Stimulated activated CD4-positive, alpha-beta T cell treated with anti-CD3 and anti-CD28 coated beads, Interleukin-1b, Interleukin-23, amount 100 ng/mL, for 24 hours (primary cell): ENCODE measurements at places on chromosomes 4 and X.

DNA sequence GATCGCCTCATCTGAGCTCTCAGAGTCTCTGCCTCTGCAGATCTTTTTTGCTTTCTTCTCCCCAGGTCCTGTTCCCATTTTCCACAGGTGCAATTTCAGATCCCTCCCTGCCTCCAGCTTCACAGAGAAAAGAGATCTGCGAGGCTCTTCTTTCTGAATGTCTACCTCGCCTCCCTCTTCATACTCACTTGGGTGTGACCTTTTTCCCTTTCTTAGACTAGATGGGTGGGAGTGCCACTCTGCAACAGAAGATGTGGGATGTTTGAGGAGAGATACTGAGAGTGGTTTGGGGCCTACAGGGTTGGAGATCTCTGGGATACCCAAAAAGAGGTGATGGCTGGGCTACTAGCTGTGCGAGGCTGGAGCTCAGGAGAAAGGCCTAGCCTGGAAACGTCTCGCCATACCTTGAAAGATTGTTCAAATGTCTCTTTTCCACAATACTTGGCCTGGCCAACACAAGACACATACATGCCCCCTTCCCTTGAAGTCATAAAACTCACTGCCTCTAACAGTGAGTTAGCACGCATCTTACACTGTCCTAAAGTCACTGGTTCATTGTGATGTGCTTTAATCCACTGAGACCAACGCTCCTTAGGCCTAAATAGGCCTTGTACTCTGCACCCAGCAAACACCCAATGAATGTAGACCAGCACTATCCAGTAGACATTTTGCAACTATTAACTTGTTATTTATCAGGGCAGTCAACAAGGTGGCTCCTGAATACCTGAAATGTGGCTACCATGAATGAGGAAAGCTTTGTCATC lies 33.6 kb downstream of the IRF2 start:
- no peak for DNase-seq

DNA sequence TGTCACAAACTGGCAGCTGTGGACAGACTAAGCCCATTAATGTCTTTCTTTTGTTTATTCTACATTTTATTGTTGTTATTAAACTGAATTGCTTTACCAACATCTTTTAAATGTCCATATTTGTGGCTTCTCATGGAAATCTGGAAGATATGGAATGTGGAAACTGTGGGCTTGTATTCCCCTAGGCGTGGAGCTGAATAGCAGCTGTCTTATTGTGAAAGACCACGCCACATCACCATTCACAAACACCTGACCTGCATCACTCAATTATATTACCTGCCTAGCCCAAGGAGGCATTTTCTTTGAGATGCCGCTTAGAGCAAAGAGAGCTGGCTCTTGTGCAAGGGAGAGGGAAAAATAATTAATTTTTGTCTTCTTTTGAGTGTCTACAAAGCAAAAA lies 96.9 kb upstream of the GPRIN3 start:
- DNase-seq, result no peak

GRCh38 chr4:144176476-144176875 lies 36.0 kb upstream of the GYPA start:
- DNase-seq, result no peak

DNA sequence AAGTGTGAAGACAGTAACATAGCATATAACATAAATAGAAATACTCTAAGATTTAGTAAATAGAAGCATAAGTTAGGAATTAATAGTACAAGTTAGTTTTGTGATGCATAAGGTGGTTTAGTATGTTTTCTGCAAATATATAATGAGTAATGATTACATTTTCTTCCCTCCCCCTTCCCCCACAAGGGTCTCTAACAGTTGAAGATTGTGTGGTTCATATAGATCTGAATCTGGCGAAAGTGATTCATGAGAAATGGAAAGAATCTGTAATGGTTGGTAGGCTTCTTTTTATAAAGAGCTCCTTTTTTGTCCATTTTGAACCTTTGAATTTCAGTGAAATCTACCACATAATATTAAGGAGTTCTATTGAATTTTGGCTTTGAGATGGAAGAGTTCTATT lies 66.3 kb downstream of the N4BP2 start:
- no peak for DNase-seq

- DNase-seq, result peak; percentile 2
These were observed 130.2 kb downstream of the CHRDL1 start for GRCh38 chrX:110665223-110666002.

DNA sequence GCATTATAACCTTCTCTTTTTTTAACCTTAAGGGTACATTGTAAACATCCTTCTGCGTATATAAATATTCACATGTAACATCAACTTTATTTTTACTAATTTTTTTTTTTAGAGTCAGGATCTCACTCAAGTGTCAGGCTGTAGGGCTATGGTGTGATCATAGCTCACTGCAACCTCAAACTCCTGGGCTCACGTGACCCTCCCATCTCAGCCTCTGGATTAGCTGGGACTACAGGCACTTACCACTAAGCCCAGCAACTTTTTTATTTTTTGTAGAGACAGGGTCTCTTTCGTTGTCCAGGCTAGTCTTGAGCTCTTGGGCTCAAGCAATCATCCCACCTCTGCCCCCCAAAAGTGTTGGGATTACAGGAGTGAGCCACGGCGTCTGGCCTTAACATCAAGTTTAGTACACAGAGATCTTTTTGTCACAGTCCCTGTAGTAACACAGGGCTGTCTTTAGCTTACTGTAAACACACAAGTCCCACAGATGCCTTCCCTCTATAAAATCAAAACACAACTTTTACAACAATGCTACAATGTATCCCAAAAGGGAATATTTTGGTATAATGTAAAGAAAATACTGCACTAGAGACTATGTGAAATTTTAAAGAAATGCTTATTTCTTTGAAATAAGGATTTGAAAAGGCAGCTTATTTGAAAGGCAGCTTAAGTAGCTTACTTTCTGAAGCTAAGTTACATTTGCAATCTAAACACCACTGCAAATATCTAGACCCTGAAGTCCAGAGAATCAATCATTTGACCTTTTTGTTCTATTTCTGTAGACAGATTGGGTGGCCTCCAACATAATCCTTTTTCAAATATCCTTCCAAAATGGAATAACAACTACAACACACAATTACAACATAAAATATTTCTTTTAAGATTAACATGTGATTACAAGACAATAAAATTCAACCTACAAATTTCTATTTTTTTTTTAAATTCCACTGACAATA lies 116.0 kb downstream of the APBB2 start:
- no peak for DNase-seq

- no peak for DNase-seq
These were observed 146.7 kb downstream of the TET2 start for GRCh38 chr4:105293360-105293759.

DNA sequence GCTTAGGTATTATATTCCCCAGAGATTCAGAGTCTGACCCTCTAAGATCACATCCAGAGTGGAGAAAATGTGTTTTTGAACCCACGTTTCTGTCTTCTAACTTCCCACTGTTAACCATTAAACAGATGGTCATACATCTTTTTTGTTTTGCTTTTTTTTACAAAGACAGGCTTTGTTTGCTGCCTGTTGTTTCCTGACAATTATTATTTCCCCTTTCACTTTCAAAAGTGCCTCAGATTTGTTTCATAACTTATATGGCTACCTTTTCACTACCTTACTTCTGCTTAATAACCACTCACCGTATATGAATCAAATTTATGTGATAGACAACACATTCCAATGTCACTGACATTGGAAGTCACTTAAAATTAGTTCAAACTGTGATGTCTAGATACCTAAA lies 142.2 kb downstream of the HS3ST1 start:
- DNase-seq, result no peak

- DNase-seq, result no peak
These were observed 1.1 kb downstream of the SORBS2 start for GRCh38 chr4:185810746-185811508.

- no peak for DNase-seq
These were observed 11.2 kb downstream of the IRAK1 start for GRCh38 chrX:154008521-154008920.

DNA sequence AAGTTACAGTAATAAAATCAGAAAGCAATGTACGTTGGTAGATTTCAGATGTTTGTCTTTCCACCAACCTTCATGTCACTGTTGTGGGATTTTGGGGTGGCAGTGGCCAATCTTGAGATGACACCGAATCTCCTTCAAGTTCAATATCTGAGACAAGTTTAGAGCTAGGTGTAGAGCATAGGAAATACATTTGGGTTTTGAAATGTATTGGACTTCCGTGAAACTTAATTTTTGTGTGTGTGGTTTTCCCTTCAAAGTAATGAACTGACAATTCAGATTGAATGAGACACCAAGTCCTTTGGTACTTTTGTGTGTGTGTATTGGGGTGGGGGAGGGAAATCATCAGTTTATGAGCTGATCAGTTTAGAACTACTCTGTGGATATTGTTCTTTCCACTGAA lies 1.8 kb downstream of the WDR44 start:
- DNase-seq, result no peak

DNA sequence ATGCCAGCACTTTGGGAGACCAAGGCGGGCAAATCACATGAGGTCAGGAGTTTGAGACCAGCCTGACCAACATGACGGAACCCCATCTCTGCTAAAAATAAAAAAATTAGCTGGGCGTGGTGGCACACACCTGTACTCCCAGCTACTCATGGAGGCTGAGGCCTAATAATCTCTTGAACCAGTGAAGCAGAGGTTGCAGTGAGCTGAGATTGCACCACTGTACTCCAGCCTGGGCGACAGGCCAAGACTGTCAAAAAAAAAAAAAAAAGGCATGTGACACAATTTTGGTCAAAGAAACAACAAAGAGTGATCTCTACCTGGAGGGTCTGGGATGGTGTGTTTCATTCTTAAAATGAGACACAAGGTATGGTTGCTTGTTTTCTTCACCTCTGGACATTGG lies 188.2 kb upstream of the HS3ST1 start:
- DNase-seq, result no peak
